DMS 273 treated with DMSO at 0.1 percent for 48 hours (cell line): ENCODE measurements at places on chromosomes 4 and X.
A peak's percentile ranks its signal among the peaks of the same experiment; 100 is the strongest.

- no peak for DNase-seq
Measured at GRCh38 chrX:25166546-25166945, 150.8 kb upstream of the ARX start.

DNA sequence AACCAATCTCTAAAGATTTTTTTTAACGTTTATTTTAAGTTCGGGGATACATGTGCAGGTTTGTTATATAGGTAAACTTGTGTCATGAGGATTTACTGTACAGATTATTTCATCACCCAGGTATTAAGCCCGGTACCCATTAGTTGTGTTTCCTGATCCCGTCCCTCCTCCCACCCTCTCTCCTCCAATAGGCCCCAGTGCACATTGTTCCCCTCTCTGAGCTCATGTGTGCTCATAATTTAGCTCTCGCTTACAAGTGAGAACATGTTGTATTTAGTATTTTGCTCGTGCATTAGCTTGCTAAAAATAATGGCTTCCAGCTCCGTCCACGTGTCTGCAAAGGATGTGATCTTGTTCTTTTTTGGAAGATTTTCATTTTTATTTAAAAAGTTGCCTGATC is 2309.4 kb upstream of the AGA start:
- no peak for DNase-seq

GRCh38 chr4:73842696-73843095 is 6.2 kb downstream of the CXCL6 start:
- no peak for DNase-seq

DNA sequence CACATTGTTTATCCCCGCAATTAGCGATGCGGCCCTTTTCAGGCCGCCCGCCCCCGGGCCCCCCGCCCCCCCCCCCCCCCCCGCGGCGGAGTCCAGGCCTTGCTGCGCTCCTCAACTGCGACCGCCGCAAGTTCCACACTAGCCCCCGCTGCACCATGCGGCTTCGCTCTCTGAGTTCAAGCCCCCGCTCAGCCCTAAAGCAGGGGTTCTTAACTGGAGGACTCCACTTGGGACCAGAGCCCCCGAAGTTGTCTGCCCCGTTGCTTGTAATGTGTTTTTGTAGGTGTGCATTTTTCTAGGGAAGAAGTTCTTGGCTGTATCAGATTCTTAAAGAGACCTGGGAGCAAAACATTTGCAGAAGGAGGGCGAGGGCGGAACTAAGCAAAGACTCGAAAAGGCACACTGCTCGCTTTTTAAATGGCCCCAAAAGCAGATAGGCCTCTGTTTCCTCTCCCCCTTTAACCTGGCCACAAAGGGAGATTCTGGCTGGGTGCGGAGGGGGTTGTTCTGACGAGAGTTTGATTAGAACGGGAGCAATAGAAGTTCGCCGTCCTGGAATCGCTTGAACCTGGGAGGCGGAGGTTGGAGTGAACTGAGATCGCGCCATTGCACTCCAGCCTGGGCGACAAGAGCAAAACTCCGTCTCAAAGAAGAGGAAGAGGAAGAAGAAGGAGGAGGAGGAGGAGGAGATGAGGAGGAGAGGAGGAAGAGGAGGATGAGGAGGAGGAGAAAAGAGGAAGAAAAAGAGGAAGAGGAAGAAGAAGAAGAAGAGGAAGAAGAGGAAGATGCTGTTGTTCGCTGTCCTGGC is 2.3 kb upstream of the MSX1 start:
- DNase-seq, result no peak

- DNase-seq, result no peak
Measured at GRCh38 chr4:88969746-88970145, 87.2 kb downstream of the FAM13A start.

GRCh38 chr4:168757500-168757899 is 252.6 kb downstream of the CBR4 start:
- DNase-seq, result no peak

- no peak for DNase-seq
Measured at GRCh38 chrX:41596596-41596995, 92.2 kb upstream of the GPR34 start.

GRCh38 chr4:163598028-163598427 is 103.5 kb downstream of the TMA16 start:
- DNase-seq, result no peak

DNA sequence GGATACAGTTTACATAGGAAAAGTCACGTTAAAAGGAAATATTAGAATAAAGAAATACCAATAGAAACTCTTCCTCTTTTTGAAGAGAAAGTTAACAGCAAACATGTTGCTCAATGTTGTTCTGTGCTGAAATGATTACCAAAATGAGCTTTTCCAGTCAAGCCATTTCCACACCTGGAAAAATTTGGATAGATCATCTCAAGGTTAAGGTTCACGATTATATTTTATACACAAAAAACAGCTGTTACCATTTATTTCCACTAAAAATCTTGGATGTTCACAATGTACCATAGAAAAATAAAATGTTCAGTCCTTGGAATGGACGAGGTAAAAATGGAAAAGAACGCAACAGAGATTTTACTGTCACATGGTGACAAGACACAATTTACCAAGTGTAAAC is 218.7 kb downstream of the SCFD2 start:
- DNase-seq, result no peak

GRCh38 chrX:123236859-123237258 is 52.8 kb downstream of the GRIA3 start:
- DNase-seq, result no peak

- no peak for DNase-seq
Measured at GRCh38 chr4:146269228-146269653, 54.9 kb downstream of the REELD1 start.

GRCh38 chr4:88971536-88971935 is 85.4 kb downstream of the FAM13A start:
- no peak for DNase-seq

DNA sequence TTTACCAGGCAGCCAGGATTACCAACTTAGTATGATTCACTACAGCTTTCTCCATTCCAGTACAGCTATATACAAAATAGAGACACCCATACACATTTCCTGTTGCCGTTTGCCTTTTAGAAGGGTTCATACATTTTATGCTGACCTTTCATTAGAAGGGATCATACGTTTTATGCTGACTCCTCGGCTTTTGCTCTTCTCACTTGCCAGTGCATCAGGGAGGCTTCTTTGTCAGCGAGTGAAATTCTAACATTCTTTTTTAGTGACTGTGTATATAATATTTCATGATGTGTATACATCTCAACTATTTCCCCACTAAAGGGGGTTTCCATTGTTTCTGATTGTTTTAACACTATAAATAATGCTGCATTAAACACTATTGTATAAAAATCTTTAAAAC is 552.6 kb downstream of the TRIML1 start:
- no peak for DNase-seq

- DNase-seq, result no peak
Measured at GRCh38 chrX:131923614-131924250, 99.4 kb upstream of the STK26 start.

- no peak for DNase-seq
Measured at GRCh38 chr4:93267747-93268146, 560.8 kb upstream of the ATOH1 start.

DNA sequence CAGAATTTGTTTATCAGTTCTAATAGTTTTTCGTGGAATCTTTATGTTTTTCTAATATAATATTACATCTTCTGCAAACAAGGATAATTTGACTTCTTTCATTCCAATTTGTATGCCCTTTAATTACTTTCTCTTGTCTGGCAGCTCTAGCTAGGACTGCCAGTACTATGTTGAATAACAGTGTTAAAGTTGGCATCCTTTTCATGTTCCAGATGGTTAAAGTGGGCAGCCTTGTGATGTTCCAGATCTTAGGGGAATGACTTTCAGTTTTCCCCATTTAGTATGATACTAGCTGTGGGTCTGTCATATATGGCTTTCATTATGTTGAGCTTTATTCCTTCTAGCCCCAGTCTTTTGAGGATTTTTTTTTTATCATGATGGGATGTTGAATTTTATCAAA is 220.6 kb upstream of the WDFY3 start:
- DNase-seq, result no peak

- no peak for DNase-seq
Measured at GRCh38 chr4:143185253-143186107, 763 bp downstream of the USP38 start.

- DNase-seq, result no peak
Measured at GRCh38 chr4:11446155-11446811, 17.6 kb upstream of the HS3ST1 start.

- DNase-seq, result no peak
Measured at GRCh38 chr4:62030958-62031357, 830.8 kb downstream of the ADGRL3 start.

GRCh38 chrX:40012039-40012867 is 85.5 kb downstream of the BCOR start:
- DNase-seq, result no peak

DNA sequence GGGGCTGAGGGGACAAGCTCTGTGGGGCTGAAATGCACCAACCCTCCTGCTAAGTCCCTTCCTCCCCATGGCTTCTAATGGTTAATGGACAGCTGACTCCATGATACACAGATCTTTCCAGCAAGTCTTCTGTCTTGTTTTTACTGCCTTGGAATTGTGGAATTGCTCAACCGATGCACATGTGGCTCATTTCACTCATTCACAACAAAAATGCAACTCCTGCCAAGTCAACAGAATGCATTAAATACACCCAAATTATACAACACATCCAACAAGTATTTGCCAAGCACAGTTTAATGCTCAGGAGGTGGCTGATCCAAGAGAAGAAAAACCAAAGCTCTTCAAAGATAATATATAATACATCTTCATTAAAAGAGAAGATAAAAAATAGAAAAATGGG is 61.9 kb upstream of the PAGE4 start:
- DNase-seq, result no peak

GRCh38 chr4:96097040-96097607 is 257.2 kb downstream of the PDHA2 start:
- no peak for DNase-seq

DNA sequence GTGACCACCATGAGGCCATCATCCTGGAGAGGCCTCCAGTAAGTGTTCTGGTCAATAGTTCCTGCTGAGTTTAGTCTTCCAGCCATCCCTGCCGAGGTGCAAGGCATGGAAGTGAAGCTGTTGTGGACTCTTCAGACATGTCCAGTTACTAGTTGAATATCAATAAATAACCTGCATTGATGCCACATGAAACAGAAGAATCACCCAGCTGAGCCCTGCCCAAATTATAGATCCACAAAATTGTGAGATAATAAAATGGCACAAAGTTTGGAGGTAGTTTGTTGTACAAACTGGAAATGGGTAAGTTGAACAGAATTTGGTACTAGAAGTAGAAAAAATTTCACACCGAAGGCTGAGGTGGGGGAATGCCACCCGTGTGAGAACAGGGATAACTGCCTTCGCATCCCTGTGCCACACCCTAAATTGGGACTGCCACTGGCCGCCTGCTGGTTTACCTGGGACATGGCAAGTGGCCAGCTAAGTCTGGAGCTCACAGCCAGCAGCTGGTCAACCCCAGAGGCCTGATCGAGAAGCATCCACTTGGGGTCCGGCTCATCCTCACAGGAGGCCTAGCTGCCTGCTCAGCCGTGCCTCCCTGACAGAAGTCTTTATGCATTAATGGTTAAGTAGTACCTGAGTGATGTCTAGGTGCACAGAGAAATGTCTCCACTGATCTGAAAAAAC is 184.5 kb downstream of the SPRY1 start:
- DNase-seq, result no peak

- no peak for DNase-seq
Measured at GRCh38 chr4:110514889-110515479, 39.0 kb downstream of the ENPEP start.

DNA sequence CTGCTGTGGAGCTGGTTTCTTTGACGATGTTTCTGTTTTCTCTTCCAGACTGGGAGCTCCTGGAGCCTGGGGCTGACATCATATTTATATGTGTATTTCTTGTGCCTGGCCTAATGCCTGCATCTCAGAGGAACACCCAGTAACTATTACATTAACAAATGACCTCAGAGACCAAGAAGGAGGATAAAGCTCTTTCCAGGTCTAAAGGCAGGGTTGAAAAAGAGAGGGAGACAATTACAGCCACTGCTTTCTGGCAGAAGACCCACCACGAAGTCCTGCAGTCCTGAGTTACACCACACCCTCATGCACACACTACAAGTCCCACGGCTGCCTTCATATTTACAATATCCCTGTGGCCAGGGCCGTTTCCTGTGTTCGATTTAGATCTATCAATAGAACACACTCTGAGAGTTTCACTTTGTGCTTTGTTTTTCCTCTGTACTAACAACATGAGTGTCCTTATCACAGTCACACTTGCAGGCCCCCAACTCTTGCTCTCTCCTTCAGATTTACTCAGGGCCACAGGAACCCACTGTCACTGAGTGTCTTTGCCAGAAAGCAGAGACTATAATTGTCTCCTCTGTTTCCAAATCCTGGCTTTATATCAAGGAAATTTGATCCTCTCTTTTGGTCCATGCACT is 535.5 kb downstream of the MID1IP1 start:
- DNase-seq, result peak; percentile 34

DNA sequence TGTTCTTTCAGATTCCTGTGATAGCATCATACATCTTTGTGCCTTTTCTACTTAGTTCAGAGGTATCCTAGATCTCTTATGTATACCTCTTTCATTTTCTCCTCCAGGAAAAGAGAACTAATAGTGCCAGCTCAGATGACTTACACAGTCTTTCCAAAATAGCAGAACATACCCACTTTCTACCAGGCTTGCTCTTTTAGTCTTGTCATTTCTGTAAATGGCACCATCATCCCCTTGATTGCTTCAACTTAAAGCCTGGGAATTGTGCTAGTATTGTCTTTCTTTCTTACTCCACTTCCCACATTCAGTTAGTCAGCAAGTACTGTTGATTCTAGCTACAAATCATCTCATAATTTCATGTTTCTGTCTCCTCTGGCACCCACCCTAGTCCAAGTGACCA is 5.1 kb downstream of the APEX2 start:
- DNase-seq, result no peak

DNA sequence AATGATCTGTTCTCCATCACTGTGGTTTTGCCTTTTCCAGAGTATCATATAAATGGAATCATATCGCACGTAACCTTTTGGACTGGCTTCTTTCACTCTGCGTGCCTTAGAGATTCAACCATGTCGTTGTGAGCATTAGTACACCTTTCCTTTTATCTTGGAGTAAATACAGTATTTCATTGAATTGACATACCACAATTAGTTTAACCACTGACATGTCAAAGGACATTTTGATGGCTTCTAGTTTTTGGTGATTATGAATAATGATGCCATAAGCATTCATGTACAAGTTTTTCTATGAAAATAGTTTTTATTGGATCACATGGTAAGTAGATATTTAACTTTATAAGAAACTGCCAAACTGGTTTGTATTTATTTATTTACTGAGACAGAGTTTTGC is 35.2 kb downstream of the DDX3X start:
- no peak for DNase-seq
